ENCODE measurements at places on chromosomes 16 and 17. TPM values are rescaled to one million over a fixed set of nuclear protein-coding genes. Genes with fewer than 3 reads are reported as not detected.
A peak's percentile ranks its signal among the peaks of the same experiment; 100 is the strongest.

Gene CES4A
- 0.19 TPM for total RNA-seq

- DNase-seq: no peak
These were observed 28.7 kb downstream of the MPRIP start for GRCh38 chr17:17070931-17071330.

DNA sequence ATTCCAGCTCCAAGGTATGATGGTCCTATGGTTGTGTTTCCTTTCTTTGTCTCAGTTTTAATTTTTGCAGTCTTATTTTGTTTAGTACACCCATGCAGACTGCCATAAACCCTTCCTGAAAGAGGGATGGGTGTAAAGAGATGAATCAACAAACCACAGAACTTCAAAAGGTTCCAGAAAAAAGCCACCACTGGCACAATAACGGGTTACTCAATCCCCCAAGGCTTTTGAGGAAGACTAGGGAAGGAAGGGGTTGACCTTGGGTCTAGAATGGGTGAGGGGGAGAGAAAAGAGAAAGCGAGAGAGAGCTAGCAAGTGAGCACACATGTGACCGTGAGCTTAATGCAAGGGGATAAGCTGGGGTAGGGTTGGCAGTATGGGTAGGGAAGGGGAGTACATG is 168.1 kb downstream of the XYLT1 start:
- DNase-seq: no peak

GRCh38 chr17:58970609-58971450 is 135.8 kb downstream of the TRIM37 start:
- DNase-seq: peak; percentile 50

DNA sequence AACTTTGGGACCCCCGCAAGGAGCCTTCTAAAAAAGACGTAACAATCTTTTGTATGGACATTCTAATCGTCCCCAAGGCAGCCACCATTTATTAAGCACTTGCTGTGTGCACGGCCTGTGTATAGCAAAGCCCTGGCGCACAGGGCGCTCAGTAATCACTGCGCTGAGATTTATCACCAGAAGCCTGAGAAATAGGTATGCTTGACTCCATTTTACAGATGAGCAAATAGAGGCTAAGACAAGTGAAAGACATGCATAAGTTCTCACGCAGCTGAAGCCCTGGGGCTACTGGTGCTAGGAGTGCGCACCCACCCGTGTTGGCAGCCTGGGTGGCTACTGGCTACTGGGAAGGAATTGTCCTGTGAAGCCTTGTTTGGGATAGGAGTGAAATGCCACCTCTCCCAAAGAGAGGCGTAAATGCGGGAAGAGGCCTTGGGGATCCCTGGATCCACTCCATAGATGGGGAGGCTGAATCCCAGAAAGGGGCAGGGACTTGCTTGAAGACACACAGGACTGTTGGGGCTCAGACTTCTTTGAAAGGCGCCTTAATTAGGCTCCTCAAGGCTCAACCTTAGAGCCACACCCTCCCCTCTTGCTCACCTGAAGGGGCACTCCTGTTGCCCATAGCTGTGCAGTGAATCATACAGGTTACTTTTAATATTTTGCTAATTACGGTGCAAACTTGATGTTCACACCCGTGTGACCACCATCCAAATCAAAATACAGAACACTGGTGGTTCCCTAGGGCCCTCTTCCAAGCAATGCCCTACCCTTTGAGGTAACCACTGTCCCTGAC is 634 bp upstream of the NATD1 start:
- no peak for DNase-seq

GRCh38 chr16:30786115-30786935 is 680 bp downstream of the ZNF629 start:
- peak; percentile 68 for DNase-seq
